ENCODE measurements at places on chromosomes 3 and 15. TPM values are rescaled to one million over a fixed set of nuclear protein-coding genes. Genes with fewer than 3 reads are reported as not detected.

GRCh38 chr3:123424999-123425712 is 23.7 kb downstream of the ADCY5 start:
- no peak for DNase-seq
- H3K27ac ChIP-seq: no peak overlapping the region
- no peaks in the 10 kb centered on the region for H3K4me1 ChIP-seq
- H3K4me3 ChIP-seq: no peak overlapping the region
- H3K36me3 ChIP-seq: no peaks in the 10 kb centered on the region
- H3K27me3 ChIP-seq: no peaks in the 10 kb centered on the region

GRCh38 chr3:113685956-113686721 is 10.3 kb downstream of the USF3 start:
- no peak overlapping the region for H3K4me3 ChIP-seq
- peak; percentile 64 for DNase-seq
- peaks cover 14% of the 10 kb centered on the region for H3K4me1 ChIP-seq
- H3K27ac ChIP-seq: no peak overlapping the region
- no peaks in the 10 kb centered on the region for H3K27me3 ChIP-seq
- no peaks in the 10 kb centered on the region for H3K36me3 ChIP-seq

DNA sequence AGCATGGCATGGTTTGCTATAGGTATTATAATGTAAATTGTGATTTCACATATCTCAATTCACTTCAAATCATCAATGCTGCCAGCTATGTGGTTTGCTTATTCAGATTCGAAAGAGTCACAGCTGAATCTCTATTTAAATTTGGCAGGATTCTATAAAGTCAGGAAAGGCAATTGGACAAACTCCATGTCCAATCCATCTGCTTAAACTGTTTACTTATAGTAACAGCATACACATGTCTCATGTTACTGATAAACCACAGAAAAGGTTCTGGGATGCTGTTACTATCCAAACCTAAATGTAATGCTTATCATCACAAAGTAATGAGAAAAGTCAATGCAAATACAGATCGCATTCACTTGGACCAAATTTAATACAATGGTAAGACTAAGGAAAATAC is 229.7 kb downstream of the ISL2 start:
- no peak overlapping the region for H3K27ac ChIP-seq
- no peaks in the 10 kb centered on the region for H3K4me1 ChIP-seq
- H3K27me3 ChIP-seq: no peaks in the 10 kb centered on the region
- DNase-seq: no peak

DNA sequence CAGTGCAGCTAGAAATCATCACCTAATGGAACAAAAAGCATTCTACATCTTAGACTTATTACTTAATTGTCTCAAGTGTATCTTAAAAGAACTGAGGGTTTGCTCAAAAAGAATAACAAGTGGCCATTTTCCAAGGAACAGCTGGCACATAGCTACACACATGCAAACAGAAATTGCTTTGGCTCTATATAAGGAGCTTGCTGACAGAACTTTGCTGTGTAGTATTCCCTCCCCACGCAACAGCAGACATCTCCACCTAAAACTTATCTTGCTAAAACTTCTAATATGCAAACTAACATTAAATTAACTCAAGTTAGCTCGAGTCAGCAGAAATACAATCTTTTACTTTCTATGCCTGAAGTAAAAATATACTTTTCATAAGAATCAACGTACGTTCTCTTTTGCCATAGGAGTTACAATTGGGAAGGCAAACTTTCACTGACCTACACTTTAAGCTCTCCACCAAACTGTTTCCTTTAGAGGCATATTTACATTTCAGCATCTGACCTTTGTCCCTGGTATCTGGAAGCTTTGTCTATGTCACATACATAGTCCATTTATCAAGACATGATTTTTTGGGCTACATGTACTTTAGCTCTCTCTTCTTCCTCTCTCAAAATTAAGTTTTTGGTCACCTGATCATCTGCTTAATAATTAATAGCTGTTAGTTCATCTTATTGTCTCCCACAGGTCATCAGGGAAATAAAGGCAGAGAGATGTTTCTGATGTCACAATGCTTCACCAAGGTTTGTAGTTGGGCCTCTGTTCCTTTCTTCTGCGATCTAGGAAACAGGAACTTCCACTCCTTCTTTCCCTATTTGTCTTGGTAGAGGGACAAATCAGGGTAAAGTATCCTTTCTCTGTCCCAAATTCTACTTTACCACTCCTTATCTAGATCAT is 163.4 kb upstream of the AGTR1 start:
- no peak for DNase-seq
- no peak overlapping the region for H3K27ac ChIP-seq
- H3K4me3 ChIP-seq: no peak overlapping the region
- H3K36me3 ChIP-seq: no peaks in the 10 kb centered on the region

DNA sequence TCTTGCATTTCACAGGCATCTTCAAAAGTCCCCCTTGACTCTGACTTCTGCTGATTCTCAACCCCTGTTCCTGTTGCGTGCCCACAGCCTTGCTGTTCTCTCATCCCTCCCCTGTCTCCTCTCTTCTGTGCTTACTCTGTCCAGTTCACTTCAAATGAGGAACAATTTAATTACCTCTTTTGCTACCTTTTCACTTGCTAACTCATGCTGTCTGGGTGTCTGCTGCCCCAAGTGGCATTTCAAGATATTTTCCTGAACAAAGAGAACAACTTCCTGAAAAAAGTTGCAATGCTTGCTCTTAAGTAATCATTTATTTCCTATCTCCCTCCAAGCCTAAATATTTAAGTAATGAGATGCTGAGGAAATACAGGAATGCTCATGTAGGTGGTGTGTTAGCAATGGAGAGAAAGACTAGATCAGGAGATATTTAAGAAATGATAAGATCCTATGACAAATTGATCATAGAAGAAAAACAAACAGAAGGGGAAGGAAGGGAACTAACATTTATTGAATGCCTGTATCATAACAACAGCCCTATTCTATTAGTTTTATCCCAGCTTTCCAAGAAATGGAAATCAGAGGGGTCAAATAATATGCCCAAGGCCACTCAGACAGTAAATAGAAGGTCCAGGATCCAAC is 42.2 kb downstream of the SV2B start:
- no peaks in the 10 kb centered on the region for H3K4me1 ChIP-seq
- no peak overlapping the region for H3K4me3 ChIP-seq

DNA sequence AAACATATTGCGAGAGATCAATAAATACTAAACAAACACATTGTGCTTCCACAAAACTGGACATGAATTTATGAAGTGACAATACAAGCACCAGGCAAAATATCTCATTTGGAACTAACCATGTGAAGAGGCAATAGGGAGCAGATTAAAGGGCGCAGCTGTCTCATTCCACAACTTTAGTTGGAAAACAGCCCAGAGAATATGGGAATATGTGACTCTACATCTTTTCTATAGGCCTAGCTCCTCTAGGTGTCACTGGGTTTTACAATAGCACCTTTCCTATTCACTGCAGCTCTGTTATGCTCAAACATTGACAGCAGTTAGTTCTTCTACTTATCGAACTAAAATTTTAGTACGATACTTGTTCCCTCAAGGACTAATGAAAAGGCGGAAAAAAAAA is 866.3 kb upstream of the GBE1 start:
- peaks cover 7% of the 10 kb centered on the region for H3K36me3 ChIP-seq
- no peaks in the 10 kb centered on the region for H3K27me3 ChIP-seq
- no peaks in the 10 kb centered on the region for H3K4me1 ChIP-seq
- H3K4me3 ChIP-seq: no peak overlapping the region
- no peak overlapping the region for H3K27ac ChIP-seq

DNA sequence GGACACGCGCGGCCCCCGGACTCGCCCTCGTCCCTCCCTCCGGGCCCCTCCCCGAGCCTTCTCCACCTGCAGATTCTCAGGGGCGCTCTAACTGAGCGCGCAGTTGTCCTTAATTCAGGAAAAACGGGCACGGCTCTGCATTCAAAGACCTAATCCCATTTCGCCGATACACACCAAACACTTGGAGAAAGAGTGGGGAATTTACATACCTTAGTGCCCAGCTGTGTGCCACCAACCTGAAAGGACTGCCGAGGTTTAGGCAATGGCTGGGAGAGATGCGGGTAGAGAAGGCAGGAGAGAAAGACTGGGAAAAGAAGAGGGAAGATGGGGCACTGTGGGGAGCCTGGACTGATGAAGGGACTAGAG is 21.8 kb downstream of the IGDCC3 start:
- no peak overlapping the region for H3K27ac ChIP-seq
- H3K27me3 ChIP-seq: peaks cover 84% of the 10 kb centered on the region
- H3K36me3 ChIP-seq: no peaks in the 10 kb centered on the region
- peak overlapping the region; percentile 75 for H3K4me3 ChIP-seq

DNA sequence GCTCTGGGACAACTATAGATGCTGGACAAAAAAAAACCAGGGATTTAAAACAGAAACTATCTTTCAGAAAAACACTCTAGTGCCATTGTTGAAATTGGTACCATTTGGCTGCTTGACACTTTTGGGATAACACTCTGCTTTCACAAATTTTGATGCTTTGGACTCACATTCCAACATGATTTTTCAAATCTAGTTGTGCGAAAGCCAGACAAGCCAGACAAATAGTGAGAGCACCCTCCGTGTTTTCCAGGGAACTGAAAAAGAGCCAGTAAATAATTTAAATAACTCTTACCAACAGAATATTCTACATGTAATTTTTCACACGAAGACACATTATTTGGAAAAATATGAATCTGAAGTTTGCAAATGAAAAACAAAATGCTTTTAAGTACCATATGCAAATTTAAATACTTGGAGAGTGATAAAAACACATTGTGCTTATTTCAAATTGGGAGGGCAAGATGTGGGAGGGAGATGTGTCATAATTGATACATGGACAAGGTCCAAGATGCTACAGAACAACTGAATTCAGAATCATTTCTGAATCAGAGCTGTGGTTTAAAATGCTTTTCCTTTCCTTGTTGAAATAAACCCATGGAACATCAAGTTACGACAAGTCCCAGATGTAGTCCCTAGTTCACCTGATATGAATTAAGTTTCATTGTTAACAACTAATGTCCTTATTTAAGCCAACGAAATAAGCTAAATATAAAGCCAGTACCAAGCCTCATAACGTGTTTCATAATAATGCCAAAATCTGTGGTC is 144.2 kb upstream of the SOX2 start:
- no peak overlapping the region for H3K27ac ChIP-seq
- no peak overlapping the region for H3K4me3 ChIP-seq
- no peaks in the 10 kb centered on the region for H3K4me1 ChIP-seq

DNA sequence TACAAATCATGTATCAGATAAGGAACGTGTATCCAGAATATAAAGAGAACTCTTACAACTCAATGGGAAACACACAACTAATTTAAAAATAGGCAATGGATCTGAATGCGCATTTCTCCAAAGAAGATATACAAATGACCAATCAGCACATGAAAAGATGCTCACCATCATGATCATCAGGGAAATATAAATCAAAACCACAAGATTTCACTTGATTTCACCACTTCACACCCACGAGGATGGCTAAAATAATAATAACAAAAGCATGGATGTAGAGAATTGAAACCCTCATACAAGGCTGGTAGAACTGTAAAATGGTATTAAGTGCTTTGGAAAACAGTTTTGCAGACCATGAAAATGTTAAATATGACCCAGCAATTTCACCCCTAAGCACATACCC is 26.7 kb upstream of the SLC12A8 start:
- no peak for DNase-seq
- no peak overlapping the region for H3K27ac ChIP-seq
- no peaks in the 10 kb centered on the region for H3K27me3 ChIP-seq
- H3K4me1 ChIP-seq: no peaks in the 10 kb centered on the region

GRCh38 chr15:101510212-101511197 is 21.0 kb upstream of the PCSK6 start:
- no peaks in the 10 kb centered on the region for H3K36me3 ChIP-seq
- no peak for DNase-seq
- no peak overlapping the region for H3K4me3 ChIP-seq
- no peaks in the 10 kb centered on the region for H3K4me1 ChIP-seq
- H3K27me3 ChIP-seq: no peaks in the 10 kb centered on the region
- H3K27ac ChIP-seq: no peak overlapping the region

DNA sequence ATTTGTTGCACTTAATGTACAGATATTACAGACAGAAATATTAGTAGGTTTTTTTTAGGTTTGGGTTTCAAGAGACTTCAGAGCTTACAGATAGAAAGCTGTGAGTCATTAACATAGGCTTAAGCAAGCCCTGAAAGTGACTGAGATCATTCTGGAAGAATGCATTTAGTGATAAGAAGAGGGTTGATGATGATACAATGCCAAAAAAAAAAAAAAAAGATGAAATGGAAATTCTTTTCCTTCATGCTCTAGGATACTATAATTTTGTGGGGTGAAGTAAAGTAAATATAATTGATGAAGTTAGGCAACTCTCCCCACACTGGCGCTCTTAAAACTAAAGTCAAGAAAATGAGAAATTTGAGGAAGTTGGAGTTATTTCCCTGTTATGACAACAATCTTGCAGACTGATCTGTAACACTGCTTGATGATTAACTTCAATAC is 169.4 kb upstream of the ZNF385D start:
- no peak overlapping the region for H3K27ac ChIP-seq
- no peak overlapping the region for H3K4me3 ChIP-seq
- H3K36me3 ChIP-seq: no peaks in the 10 kb centered on the region
- no peaks in the 10 kb centered on the region for H3K27me3 ChIP-seq

DNA sequence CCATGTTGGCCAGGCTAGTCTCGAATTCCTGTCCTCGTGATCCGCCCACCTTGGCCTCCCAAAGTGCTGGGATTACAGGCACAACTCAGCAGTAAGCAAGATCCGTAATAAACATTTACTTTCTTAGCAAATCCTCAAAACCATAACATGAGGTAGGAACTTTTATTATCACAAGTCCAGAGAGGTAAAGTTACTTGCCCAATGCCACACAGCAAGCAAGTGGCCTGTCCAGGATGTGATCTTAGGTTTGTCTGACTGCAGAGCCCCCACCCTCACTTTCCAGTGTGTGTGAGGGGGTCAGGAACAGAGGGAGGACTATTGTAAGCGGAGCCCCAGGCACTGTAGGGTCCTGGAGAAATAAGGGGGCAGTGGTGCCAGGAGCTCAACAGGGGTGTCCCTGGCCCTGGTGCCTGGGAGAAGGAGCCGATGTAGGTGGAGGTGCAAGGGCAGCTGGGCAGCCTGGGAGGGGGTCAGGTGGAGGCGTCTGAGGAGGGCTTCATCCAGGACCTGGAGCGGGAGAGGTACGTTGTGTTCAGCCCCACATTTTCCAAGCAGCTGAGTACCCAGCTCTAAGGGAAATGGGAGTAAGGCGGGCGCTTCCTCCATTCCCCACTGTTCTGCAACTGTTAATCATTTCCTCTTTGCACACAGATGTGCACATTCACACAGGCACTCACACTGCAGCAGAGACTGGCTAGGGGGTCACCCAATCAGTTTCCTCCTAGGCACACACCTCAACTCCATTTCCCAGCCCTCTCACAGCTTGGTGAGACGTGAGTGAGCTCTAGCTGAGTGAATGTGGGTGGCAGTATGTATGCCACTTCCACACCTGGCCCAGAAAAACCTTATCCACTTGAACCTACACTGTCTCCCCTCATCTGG is 5.9 kb downstream of the RPUSD3 start:
- no peaks in the 10 kb centered on the region for H3K27me3 ChIP-seq
- no peak overlapping the region for H3K27ac ChIP-seq
- DNase-seq: no peak

- H3K4me3 ChIP-seq: no peak overlapping the region
- DNase-seq: no peak
- no peaks in the 10 kb centered on the region for H3K4me1 ChIP-seq
- peaks cover 8% of the 10 kb centered on the region for H3K36me3 ChIP-seq
Measured at GRCh38 chr15:72559781-72560180, 85.7 kb downstream of the ARIH1 start.

GRCh38 chr15:76565366-76565765 is 228.8 kb downstream of the ISL2 start:
- no peak for DNase-seq
- H3K27ac ChIP-seq: no peak overlapping the region
- H3K4me3 ChIP-seq: no peak overlapping the region
- no peaks in the 10 kb centered on the region for H3K36me3 ChIP-seq
- no peaks in the 10 kb centered on the region for H3K27me3 ChIP-seq

The ITIH4 gene
- 1.4 TPM for total RNA-seq

The DLL4 gene
- 0.31 TPM for total RNA-seq

The CLRN1 gene
- total RNA-seq: 0.93 TPM

The NUP210 gene
- 73.9 TPM for total RNA-seq

The NANOGP8 gene
- 49.6 TPM for total RNA-seq

The PLCH1 gene
- 24.4 TPM for total RNA-seq

The REC114 gene
- total RNA-seq: not detected

Measured in GM23338 (cell line).